ENCODE measurements at places on chromosomes 11 and 22.

DNA sequence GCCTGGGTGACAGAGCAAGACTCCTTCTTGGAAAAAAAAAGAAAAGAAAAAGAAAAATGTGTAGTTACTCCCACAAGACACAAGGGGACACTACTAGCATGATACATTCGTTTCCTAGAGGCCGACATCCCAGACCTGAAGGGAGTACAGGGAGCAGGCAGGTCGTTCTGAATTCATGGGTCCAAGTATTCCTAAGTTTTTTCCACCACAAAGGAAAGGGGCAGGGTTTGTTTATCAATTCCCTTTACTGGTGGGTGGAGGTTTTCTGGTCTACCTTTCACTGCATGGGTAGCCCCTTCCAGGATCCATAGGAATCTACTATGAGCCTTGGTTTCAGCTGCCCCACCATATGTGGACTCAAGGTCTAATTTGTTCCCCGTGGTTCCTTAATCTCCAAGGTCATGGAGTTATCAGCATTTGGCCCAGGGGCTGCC, 11.8 kb downstream of the TIGD3 start:
- DNase-seq, result no peak

DNA sequence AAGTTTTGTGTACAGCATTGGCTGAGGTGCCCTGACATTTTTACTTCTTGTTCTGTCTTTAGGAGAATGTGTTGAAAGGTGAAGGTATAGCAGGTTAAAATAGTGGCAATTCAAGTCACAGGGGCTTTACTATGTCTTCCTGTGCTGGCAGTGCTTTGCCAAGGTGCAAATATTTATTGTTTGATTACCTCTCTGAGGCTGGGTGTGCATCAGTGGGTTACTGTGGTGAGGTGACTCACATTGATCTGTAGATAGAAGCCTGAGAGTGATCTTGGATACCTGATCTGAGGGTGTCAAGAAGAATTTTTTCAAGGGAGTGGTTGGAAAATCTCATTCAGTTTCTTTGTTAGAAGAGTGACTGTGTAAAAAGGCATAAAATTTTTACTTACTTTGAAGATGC, 90.0 kb downstream of the ARHGAP42 start:
- no peak for DNase-seq

DNA sequence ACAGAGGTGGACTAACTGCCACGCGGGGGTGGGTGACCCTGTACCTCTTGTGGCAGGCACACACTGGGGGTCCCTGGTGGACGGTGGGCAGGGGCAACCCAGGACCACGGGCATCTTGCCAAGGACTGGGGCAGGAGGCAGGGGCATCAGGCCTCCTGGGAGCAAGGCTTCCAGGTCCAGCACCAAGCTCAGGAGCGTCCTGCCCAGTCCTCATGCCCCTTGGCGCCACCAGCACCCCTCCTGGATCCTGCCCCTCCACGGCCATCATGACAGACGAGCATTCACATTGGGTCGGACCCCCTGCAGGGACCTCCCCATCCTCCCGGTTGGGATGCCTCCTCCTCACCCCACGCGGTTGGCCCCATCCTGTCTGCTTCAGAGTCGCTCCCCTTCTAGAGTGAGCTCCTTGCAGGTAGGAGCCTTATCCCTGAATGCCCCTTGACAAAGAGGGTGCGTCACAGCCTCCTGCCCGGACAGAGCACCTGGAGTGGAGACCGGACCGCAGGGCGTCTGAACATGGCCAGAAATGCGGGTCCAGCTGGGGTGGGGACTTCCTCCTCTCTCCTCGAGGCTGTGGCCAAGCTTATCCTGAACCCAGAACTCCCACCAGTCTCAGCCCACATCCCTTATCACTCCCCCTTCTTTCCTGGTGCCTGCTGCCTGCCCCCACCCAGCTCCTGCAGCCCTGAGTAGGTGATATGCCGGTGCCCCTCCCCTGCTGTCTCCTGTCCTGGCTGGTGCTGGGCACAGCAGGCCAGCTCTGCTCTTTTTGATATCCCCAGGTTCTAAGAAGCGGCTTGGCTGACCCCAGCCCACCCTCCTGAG, 40.3 kb downstream of the IGF2 start:
- DNase-seq, result no peak

DNA sequence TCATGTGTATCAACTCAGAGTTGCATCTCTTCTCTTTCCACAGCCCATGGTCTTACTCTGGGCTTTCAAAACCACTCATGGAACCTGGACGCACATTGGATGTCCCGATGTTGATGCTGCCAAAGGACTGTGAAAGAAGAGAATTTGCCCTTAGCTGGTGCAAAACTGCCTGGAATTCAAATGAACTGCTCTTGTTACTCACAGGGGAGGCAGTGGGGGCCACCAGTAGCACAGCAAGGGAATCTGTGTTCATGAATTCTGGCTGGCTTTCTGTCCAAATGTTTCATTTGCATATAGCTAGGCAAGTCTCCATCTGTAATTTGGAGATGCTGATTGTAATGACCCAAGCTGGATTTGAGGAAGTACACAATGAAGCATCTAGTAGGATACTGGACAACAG, 24.9 kb downstream of the LMO2 start:
- no peak for DNase-seq

DNA sequence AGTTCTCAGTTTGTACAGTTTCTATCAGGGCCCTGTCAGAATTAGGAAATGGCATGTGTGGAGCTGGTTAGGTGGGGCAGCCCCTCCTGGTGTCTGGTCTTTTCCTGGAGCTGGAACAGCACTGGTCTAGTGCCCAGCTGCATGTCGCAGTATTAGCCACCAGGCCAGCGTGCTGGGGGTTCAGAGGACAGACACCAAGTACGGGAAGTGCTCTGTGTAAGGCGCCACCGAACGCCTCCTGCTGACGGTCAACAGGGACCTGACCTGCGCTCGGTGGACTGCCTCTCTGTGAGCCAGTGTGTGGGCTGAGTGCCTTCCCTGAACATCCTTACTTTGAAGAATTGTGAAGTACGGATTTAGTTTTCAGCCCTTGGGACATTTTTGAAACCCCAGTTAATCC, 33.9 kb downstream of the AP2A2 start:
- no peak for DNase-seq
